ENCODE measurements at places on chromosomes 1 and 21.

DNA sequence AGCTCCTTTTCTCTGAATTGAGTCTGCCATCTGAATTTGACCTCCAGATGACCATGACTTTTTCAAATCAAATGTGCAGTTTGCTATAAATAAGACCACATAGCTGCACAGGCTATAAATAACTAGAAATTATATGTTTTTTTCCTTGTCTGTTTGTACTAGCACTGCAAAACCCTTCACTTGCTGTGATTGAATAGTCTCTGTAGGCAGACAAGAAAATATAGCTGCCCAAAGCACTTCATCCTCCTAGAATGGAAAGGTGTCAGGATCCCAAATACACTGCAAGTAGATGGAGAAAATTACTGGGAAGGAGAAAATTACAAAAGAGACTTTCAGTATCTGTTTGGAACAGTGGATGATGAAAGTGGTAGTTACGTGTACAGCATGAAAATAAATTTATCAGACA lies 175.8 kb downstream of the APP start:
- DNase-seq, result no peak

GRCh38 chr1:40653851-40654537 lies 11.5 kb downstream of the RIMS3 start:
- DNase-seq, result no peak

DNA sequence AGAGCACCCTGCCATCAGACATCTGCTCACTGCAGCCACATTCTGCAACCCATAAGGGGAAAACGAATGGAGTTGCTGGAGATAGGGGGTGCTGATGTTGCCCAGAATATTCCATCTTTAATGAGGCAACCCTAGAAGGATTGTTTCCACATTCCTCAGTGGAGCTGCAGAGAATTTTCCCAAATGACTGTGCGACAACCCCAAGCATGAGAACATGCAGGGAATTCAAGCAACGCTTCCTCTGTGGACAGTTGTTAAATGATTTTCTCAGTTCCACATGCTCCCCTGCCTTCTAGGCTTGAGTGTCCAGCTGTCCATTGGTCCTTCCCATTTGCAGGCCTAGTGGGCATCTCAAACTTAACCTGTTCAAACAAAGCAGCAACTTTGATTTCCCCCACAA lies 20.5 kb upstream of the UBL4B start:
- DNase-seq, result no peak

DNA sequence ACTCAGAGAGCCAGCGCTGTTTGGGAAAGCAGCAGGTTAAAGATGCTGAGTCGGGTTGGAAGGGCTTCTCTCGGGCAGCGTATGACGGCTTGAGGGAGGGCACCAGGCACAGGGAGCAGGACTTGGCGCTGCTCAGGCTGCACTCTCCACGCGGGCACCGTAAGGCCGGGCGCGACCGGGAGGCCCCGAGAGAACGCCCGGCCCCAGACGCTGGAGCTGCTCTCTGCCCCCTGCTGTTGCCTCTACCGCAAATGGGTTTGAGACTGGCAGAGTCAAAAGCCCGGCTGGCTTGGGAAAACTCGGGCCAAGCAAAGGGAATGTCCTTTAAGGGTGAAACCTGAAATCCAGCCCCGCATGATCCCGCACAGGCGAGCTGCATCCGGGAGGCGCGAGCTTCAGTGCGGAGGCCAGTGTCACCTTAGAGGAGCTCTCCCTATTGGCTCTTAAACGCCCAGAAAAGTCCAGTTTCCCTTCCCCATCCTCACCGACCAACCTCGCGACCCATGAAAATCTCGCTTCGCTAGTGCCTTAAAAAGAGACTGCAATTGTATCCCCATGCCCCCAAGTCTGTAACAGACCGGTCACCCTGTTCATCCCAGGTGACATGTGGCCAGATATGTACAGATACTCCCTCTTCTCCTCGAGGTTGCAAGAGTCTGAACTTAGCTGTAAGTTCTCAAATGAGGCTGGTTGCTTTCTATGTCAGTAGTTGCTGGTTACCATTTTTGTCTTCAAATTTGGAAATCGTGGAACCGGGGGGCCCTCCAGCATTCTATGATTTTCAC lies 1.1 kb downstream of the PRRX1 start:
- peak; percentile 71 for DNase-seq

All from EL (cell line).